ENCODE measurements at places on chromosomes 4 and X. TPM values are rescaled to one million over a fixed set of nuclear protein-coding genes. Genes with fewer than 3 reads are reported as not detected.

- DNase-seq: peak; percentile 30
Measured at GRCh38 chr4:26412381-26413372, 77.6 kb downstream of the CCKAR start.

- DNase-seq: no peak
Measured at GRCh38 chrX:129798456-129798855, 18.7 kb downstream of the SASH3 start.

GRCh38 chrX:149313871-149314371, 191.2 kb downstream of the IDS start:
- DNase-seq: peak; percentile 14

GRCh38 chr4:109574931-109575804, 15.1 kb downstream of the MCUB start:
- no peak for DNase-seq

- DNase-seq: no peak
Measured at GRCh38 chr4:151184523-151185458, 85.4 kb downstream of the RPS3A start.

GRCh38 chr4:149158817-149159216, 656.8 kb downstream of the IQCM start:
- DNase-seq: no peak

GRCh38 chrX:37796805-37797204, 16.9 kb downstream of the CYBB start:
- DNase-seq: no peak

GRCh38 chr4:112213856-112214255, 17.7 kb upstream of the AP1AR start:
- no peak for DNase-seq

GRCh38 chr4:23348789-23349498, 540.9 kb downstream of the PPARGC1A start:
- no peak for DNase-seq

DNA sequence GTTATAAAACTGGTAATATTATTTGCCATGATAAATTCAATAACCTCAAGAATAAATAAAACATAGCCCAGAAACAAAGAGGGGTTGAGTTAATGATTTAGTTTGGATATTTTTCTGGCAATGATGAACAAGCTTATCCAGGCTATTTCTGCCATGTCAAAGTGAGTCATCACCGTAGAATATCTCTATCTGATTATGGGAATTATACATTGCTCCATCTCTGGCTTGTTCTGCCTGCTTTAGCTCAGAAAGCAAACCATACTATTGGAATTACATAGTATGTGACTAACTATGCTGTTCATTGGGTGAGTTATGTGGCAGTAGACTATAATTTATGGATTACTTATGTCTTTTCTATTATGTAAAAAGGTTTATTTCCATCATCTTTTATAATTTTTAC, 680.1 kb upstream of the AADAT start:
- DNase-seq: no peak

DNA sequence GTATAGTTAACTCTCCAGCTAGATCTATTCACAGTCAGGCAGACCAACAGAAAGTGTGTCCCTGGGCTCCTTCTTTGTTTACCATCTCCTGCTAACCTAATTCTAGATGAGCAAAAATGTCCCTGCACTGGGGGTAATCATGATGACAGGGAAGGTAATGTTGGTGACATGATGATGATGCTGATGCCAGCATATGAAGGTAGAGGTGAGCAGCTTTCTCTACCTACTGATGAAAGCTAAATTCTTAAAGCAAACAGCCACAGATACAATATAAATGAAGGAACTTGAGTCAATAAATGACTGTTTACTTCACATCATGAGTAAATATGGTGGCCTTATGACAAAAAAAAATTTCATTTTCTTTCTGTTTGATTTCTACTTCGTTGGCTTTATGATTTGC, 78.5 kb downstream of the NKX6-1 start:
- DNase-seq: no peak

The NUDT11 gene
- polyA plus RNA-seq: 78.7 TPM

The CFAP99 gene
- 40.1 TPM for polyA plus RNA-seq

The DDX53 gene
- 5.3 TPM for polyA plus RNA-seq

Measured in testis (tissue), 5 donors.